T-helper 22 cell (primary cell): ENCODE measurements at places on chromosomes 2 and 18.

DNA sequence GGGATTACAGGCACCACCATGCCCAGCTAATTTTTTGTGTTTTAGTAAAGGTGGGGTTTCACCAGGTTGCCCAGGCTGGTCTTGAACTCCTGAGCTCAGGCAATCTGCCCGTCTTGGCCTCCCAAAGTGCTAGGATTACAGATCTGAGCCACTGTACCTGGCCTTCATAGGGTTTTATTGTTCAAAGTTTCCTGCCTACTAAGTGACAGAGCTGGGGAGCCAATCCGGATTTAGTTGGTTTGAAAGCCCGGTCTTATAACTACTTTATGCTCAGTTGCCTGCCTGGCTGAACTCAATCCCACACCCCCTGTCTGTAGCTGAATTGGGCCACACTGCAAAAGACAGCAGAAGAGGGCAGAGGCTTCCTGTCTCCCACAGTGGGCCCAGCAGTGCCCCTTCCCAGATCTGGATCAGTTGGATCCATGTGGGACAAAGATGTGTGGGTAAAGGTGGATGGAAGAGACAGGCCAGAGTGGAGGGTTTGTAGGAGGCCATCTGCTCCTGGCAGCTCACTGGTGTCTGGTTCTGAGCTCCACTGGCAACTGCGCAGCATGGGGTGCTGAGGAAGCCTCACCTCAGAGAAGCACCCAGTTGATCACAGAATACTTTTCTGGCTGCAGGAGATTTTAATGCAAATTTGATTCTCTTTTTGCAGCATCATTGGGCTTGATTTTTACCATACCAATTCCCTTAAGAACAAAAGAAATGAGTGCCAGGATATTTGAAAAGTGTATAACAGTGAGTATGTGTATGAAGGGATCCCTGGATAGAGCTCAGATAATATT, 144.9 kb downstream of the DDX1 start:
- DNase-seq, result no peak

DNA sequence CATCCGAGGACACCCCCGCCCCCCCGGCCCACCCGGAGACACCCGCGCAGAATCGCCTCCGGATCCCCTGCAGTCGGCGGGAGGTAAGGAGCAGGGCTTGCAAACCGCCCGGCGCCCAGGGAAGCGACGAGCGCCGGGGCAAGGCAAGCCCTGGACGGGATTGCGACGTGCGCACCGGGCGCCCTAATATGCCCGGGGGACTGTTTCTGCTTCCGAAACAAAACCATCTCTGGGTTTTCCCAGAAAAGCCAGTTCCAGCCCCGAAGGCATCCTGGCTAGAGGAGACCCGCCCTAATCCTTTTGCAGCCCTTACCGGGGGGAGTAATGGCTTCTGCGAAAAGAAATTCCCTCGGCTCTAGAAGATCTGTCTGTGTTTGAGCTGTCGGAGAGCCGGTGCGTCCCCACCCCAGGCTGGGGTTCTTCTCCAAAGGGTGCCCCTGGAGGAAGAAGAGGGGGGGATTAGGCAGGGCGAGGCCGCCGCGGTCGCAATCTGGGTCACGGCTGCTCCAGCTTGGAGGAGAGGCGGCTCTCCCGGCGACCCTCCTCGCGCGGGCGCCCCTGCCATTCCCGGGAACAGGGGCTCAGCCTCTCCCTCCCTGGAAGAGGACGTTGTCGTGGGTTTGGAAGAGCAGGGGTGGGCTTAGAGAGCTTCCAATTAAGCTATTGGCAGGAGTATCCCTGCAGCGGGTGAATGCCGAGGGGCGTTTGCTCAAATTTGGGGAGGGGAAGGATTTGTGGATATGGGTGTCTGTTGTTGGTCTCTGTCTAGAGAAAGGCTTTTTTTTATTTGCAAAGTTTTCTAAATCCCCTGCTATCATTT, 521 bp downstream of the MYCN start:
- DNase-seq, result no peak

- no peak for DNase-seq
These were observed 17.5 kb downstream of the RAB27B start for GRCh38 chr18:54845787-54846186.

GRCh38 chr2:98511981-98512380, 67.3 kb downstream of the INPP4A start:
- no peak for DNase-seq

- no peak for DNase-seq
These were observed 265.5 kb downstream of the RPRM start for GRCh38 chr2:153213022-153213421.

DNA sequence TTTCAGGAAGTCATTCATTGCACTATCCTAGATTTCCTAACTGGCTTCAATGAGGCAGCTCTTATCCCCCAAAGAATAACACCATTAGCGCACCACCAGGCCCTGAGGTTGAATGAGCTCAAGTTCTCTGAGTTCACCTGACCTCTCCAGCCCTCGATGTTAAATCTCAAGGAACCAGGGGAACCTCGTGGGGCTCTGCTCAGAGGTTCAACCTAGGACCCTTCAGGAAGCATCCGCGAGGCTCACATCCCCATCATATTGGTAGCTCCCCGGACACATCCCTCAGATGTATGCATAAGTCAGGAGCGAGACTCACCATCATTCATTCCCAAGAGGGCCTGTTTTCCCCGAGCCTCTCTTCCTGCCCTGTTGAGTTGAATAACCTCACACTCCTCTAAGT, 145.6 kb upstream of the KLHL29 start:
- DNase-seq, result no peak

- DNase-seq, result no peak
These were observed 232.0 kb downstream of the LDLRAD4 start for GRCh38 chr18:13450289-13451212.
